ENCODE measurements at places on chromosomes 1 and 21.

DNA sequence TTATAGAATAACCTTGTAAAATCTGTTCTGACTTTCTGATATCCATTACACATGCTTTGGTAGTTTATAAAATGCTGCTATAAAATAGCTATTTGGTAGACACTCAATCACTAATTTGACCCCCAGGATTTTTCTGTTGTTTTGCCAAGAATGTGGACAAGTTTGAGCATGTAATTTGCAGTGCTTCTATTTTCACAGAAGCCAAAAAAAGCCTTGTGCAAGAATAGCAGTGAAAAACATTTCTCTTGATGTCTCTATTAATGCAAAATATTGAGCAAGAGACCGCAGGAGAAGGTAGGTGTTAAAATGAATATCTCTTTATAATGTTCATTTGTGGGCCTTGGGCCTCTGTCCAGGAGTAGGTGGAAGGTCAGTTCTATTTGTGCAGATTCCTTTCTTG lies 22.5 kb downstream of the MAP3K7CL start:
- DNase-seq = no peak

DNA sequence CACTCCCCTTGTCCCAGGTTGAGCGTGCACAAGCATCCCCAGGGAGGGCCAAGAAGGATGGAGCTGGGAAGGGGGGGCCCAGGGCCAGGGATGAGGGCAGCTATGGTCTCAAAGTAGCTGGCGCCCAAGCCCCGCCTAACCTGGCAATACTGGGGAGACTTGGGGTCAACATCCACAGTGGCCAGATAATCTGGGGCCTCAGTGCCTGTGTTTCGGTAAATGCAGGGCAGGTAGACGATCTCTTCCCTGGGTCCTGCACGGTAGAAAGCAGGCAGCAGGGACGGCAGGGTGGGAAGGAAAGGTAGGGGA lies 3.2 kb downstream of the SELENBP1 start:
- no peak for DNase-seq

DNA sequence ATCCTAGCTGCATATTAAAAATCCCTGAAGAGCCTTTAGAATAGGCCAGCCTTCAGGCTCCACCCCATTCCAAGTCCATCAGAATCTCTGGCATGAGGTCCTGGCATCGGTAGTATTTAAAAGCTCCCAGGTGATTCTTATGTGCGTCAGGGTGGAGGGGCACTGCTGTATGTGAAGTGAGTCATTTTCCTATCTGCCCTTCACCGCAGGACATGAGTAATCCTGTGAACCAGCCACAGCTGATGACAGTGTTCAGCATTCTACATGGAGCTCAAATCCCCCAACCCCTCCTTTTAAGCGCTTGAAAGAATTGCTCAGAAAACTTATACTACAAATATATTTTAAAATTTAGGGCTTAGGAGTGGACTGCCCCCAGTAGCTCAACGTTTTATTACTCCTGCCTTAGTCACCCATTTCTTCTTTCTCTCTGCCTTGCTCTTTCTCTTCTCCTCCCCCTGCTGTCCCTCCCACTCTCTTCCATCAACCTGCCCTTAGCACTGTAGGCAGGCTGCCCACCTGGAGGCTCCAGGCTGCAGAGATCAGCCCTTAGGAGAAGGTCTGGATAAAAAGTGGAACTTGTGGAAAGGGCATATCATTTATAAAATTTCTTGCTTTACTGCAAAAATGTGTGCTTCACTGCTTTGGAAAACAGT lies 73.8 kb upstream of the ZNF281 start:
- DNase-seq = no peak

DNA sequence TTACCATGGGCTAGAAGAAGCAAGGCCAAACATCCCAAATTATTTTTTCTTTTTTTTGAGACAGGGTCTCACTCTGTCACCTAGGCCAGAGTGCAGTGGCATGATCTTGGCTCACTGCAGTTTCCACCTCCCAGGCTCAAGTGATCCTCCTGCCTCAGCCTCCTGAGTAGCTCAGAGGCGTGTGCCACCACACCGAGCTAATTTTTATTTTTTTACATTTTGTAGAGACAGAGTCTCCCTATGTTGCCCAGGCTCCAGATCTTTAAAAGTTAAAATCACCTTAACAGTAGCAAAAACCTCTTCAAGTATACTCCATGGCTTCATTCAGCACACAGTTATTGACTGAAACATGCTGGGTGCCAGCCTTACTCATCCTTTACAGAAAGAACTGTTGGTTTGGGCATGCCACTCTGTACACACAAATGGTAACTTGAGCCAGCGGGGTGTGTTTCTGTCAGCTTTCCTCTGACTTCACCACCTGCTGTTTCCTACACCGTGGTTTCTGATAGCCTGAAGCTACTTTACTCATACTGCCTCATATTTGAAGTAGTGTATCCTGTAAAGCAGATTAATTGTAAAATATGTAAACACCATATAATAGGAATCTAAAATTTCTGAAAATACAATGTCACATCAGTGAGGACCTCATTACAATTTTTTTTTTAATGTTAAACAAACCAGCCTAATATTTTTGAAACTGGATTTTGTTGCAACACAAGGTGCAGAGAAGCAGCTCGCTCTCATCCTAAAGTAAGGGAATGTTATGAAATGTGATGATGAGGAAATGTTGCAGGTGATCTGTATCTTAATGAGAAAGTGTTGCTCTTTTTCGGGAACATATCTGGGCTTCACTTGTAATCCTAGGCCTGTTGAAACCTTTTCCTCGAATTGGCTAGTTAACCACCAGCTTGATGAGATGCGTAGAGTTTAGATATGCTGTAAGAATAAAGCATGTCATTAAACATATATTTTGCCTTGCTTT lies 113.9 kb downstream of the ATP5PO start:
- DNase-seq = no peak

All from D721Med (cell line).